ENCODE measurements at places on chromosomes 16 and 17.

DNA sequence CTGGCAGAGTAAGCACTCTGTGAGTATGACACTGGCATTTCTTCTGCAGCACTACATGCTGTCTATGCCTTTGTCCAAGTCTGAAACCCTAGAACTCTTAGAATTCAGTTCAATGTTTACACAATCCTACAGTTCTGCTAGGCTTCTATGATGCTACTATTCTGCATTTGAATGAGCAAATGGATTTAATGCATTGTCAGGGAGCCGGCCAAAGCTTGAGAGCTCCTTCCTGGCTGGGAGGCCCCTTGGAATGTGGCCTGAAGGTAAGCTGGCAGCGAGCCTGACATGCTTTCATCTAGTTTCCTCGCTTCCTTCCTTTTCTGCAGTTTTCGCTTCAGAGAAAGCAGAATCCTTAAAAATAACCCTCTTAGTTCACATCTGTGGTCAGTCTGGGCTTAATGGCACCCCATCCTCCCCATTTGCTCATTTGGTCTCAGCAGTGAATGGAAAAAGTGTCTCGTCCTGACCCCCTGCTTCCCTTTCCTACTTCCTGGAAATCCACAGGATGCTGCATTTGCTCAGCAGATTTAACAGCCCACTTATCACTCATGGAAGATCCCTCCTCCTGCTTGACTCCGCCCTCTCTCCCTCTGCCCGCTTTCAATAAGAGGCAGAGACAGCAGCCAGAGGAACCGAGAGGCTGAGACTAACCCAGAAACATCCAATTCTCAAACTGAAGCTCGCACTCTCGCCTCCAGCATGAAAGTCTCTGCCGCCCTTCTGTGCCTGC is at the start of gene CCL2:
Gene CCL2, plus strand, starts transcription at position 635 of the 730 bp plus-strand sequence. Its CDS starts 65 bp downstream, at position 700.
- DNase-seq = no peak

DNA sequence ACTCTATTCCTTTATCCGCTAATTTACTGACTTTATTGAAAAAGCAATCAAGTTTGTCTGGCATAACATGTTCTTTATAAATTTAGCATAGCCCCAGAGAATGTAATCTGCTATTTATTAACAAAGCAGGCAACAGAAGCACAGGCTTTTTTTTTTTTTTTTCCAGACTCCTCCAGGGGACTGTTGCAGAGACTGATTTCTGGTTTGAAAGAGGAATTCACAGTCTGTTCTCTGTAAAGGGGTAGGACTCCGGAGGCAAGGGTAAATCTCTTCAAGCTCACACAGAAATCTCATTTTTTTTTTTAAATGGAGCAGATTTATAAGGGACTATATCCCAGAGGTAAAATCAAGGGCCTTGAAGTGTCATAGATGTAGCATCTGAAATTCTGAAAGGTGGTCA is 1386.5 kb upstream of the CDH8 start:
- no peak for DNase-seq

DNA sequence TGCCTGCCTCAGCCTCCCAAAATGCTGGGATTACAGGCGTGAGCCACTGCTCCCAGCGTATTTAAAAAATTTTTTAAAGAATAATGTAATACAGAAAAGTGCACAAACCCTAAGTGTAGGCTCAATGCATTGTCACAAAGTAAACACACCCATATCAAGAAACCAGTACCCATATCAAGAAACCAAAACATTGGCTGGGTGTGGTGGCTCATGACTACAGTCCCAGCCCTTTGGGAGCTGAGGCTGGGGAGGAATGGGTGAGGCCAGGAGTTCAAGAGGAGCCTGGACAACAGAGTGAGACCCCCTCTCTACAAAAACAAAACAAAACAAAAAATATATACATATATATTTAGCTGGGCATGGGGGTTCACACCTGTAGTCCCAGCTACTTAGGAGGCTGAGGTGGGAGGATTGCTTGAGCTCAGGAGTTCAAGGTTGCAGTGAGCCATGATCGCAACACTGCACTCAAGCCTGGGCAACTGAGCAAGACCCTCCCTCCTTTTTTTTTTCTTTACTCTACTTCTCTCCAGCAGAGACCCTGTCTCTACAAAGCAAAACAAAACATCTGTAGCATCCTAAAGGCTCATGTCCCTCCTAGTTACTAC is 9.3 kb upstream of the PRR14 start:
- no peak for DNase-seq

- DNase-seq = no peak
Measured at GRCh38 chr17:82923366-82924113, 83.7 kb upstream of the ZNF750 start.

- no peak for DNase-seq
Measured at GRCh38 chr17:38605411-38605840, 326 bp downstream of the SRCIN1 start.

GRCh38 chr17:19237389-19238166 is 412 bp downstream of the EPN2 start:
- peak; percentile 41 for DNase-seq

DNA sequence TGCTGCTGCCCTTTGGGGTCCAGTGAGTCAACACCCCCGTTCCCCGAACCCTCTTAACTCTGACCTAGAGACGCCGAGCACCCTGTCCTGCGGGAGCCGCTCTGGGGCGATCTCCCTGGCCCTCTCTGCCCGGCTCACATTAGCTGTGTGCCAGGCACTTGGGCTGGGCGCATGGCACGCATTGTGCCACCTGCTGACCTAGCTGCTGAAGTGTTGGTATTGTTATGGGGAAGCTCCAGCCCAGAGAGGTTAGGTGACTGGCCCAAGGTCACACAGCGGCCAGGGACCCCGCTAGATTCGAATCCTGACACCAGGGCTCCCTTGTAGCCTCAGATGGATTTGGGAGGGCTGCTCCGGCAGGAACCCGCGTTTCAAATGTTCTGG is 1.1 kb downstream of the HSD17B1 start:
- DNase-seq = peak; percentile 45

- DNase-seq = no peak
Measured at GRCh38 chr16:66287416-66287815, 79.1 kb upstream of the CDH5 start.

DNA sequence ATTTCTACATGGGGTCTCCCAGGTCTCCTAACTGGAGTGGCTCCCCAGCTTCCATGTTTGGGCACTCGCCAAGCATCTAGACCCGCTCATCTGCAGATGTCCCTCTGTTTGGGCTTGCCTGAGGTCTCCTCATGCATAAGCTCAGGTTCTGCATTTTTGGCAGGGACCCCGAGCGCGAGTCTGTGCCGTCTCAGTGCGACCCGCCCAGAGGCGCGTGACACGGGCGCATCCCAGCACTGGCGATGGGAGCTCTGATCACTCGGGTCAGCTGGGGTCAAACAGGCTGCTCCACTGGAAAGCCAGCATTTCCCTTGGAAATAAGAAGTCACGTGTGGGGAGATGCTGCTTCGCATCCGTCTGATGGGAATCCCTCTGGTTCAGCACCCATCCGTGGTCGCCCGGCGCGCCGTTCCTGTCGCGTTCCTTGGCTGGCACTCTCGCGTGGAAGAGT is 56.9 kb upstream of the FASN start:
- DNase-seq = no peak

- DNase-seq = no peak
Measured at GRCh38 chr17:65085397-65085796, 28.9 kb upstream of the GNA13 start.

DNA sequence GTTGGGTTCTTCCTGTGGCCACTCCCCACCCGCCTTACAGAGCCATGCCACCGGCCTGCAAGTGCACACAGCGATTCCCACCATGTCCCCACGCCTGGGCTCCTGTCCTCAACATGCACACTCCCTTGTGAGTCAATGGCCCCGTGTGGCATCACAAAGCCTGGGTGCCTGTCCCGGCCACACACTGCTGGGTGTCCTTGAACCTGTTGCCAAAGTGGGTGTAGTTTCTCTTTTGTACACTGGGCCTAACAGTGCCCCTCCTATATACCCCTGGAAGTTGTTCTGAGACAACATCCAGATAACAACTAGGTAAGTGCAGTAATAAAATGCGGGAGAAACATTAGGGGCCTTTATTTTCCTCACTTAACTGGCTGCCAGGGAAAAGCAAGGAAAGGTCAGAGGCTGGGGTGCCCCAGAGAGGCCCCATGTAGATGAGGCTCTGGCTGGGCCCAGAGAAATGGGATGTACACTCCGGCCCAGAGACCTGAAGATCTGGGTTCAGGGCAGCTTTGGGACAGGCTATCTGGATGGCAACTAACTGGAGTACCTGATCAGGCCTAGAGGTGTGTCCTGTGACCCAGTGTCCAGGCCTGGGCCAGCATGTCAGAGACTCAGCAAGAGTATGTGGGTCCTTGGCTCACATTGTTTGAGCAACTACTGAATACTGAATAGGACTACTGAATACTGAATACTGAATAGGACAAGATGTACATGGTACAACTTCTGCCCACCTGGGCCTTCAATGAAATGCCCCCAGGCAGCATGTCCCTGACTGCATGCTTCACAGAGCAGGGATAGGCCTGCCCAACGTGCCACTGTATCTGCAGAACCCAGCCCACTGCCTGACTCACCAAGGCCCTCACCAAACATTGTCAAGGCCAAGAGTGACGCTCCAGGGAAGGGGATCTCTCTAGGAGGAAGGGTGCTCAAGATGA is 8.3 kb downstream of the ABCC3 start:
- no peak for DNase-seq

GRCh38 chr17:43774304-43775250 is 4.2 kb downstream of the DUSP3 start:
- DNase-seq = no peak

GRCh38 chr17:82134101-82134500 is 36.1 kb upstream of the FASN start:
- no peak for DNase-seq

DNA sequence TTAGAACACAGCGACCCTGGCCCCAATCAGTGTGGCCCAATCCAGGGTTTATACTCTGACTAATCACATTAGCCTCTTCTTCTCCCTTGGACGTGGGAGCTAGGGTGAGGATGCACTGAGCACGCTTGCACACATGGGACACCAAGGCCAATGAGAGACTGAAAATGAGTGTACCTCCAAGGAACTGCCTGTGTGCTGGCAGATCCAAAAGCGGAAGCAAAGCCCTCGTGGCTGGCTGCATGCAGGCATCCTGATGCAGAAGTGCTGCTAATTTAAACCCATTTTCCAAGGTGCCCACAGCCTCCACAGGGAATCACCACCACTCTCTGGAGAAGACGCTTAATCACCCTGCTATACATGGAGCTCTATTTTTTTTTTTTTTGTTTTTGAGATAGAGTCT is 375.3 kb upstream of the XYLT1 start:
- DNase-seq = no peak

- DNase-seq = peak; percentile 75
Measured at GRCh38 chr17:8436169-8436843, 622 bp downstream of the NDEL1 start.

GRCh38 chr17:82436601-82437324 is 13.8 kb downstream of the CYBC1 start:
- no peak for DNase-seq

DNA sequence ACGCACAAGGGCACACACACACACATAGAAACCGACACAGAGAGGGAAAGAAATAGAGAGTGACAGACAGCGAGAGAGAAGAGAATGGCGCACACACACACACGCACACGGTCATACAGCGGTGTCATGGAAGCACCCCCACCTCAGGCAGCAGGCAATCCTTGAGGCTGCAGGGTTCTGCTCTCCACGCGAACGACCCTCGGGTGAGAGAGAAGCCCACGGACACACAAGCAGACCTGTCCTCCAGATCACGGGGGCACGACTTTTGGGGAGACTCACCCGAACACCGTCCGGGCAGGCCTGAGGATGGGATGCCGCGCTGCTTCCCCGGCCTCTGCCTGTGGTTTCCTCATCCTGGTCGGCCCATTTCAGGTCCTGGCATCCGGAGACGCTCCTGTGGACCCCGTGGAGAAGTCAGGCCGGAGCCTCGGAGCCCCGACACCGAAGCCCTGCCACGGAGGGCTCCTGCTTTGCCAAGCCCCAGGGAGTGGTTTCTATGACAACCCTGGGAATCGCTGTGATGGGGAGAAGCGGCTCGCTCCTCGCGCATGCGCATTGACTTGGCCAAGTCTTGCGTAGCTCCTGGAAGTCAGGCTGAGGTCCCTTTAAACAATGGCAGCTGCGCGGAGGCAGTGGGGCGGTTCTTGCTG is 118.2 kb upstream of the KCNJ18 start:
- DNase-seq = peak; percentile 20

GRCh38 chr17:80107231-80108021 is 6.0 kb downstream of the GAA start:
- DNase-seq = no peak

DNA sequence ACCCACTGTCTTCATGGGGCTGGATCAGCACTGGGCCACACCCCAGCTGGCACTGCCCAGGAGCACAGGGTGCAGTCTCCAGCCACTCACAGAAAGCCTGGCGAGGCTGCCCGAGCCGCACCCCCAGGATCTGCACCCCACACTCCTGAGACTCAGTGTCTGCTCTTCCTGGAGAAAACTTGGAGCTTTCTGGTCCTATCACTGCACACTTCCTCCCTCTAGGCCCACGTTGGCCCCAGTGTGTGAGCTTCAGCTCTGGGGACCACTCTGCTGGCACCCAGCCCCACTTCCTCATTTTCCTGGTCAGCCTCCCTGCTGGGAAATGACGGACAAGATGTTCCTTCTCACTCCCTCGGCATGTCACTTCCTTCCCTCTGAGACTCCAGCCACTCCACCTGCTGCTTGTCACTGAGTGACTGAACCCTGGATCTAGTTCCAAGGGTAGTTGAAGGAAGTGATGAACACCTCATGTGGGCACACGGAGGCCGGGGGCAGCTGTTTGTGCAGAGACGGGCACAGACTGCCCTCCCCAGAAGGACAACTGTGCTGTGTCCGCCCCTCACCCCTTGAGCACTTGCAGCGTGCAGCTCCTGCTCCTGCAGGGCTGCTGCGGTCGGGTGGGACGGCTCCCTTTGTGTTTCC is 29.0 kb downstream of the ZC3H18 start:
- no peak for DNase-seq

- DNase-seq = no peak
Measured at GRCh38 chr16:35173295-35173694, 1713.9 kb downstream of the TP53TG3F start.

DNA sequence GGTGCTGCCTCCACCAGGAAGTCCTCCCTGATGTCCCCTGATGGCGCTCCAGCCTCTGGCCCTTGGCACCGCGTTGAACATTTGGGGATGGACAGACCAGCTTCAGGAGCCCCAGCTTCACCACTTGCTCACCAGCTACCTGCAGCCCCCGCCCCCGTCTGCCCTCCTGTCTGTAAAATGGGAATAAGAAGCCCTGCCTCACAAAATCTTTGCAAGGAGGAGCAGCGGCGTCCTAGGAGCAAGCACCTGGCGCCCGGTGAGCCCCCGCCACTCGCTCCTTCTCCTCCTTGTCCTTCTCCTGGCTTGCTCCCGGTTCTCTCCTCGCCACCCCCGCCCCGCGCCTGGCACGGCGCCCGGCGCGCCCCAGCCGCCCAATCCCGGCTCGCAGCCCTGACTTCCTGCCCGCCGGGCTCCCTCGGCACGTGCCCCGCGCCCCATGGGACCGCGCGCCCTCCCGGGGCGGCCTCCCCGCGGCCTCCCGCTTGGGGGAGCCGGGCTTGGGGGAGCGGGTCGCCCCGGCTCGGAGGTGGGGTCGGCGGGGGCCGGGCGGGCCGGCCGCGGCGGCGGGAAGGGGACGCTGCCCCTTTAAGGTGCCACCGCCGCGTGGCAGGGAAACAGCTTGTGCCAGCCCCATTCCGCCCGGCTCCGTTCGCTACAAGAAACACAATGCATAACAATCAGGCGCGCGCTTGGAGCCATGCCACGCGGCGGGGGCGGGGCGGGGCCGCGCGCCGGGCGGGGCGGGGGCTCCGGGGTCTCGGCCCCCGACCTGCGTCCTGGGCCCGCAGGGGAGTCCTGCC is 9.1 kb upstream of the PPP1R1B start:
- DNase-seq = peak; percentile 59
